Stimulated activated CD4-positive, alpha-beta T cell treated with anti-CD3 and anti-CD28 coated beads, Interleukin-4, amount 100 ng/mL, for 1 hour (primary cell): ENCODE measurements at places on chromosomes 5 and 9.

DNA sequence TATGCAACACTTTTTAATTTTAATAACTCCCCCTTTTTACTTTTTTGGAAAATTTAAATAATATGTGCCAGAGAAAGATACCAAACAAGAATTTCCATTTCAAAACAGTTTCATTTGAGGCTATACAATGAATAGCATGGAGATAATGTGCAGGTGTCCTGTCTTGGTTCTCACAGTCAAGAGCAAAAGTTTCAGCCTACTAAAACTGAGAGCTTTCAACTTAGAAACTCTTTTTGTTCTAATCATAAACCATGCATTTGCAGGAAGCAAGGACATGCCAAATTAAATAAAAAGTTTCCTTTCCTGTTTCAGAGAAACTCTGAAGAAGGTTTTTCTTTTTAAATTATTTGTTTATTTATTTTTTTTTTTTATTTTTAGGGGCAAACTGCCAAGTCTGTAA is 1165.6 kb upstream of the SEMA6A start:
- DNase-seq = no peak

- DNase-seq = no peak
Measured at GRCh38 chr9:3931996-3932906, 367.6 kb downstream of the GLIS3 start.

GRCh38 chr5:122727112-122727541 is 47.8 kb upstream of the SNX2 start:
- no peak for DNase-seq

DNA sequence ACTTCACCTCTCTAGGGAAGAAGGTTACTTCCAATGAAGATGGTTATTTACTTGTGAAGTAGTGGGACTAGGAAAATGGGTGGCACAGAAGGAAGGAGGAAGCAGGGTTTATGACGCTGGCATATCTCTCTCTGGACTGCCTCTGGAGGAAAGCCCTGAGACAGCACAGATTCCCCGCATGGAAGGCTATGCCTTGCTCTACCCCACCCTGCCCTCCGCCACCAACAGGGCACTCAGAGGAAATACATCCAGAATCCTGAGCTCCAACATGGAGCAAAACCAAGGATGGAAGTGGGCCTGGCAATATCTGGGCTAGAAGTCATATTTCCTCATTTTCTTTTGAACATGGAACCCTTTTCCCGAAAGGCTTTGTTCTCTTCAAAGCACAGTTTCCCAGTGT is 346.9 kb downstream of the ZSWIM6 start:
- DNase-seq = no peak

DNA sequence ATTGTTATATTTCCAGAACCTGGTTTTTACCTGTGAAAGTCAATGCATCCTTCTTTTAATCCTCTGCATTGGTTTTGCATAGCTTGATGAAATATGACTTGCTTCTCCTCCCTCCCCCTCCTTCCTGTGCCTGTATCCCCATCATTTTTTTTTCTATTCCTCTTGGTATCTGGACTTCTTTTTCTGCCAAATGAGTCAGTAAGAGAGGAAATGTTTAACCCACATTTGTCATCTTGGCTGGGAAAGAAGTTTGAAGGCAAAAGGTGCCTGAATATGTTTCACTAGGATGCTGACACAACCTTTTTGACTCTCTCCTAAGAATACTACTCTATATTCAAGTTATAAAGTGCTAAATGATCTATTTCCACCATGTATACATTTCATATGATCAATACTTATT is 35.5 kb upstream of the CDKN2B start:
- DNase-seq = no peak

GRCh38 chr5:134528556-134528955 is 3.1 kb downstream of the JADE2 start:
- no peak for DNase-seq

DNA sequence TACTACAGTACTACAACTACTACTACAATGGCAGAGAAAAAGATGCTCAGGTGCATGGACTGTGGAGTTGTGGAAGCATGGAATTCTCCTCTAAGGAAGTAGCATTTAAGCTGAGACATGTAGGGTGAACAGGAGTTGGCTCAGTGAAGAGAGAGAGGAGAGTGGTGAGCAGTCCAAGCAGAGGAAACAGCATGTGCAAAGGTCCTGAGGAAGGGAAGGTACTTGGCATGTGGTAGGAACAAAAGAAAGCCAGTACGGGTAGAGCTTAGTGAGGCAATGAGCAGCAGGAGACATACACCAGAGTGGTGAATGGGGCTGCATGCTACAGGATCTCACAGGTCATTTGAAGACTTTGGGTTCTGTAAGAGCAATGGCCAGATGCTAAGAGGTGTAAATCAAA is 41.4 kb upstream of the GLRA1 start:
- DNase-seq = no peak

- DNase-seq = no peak
Measured at GRCh38 chr5:138955013-138955660, 80.0 kb upstream of the LRRTM2 start.

GRCh38 chr5:140633021-140633471 is at the start of gene CD14:
TSS of gene CD14 (minus strand) at chr5:140633175. CDS start at chr5:140633071, 104 bp downstream.
- DNase-seq = no peak

DNA sequence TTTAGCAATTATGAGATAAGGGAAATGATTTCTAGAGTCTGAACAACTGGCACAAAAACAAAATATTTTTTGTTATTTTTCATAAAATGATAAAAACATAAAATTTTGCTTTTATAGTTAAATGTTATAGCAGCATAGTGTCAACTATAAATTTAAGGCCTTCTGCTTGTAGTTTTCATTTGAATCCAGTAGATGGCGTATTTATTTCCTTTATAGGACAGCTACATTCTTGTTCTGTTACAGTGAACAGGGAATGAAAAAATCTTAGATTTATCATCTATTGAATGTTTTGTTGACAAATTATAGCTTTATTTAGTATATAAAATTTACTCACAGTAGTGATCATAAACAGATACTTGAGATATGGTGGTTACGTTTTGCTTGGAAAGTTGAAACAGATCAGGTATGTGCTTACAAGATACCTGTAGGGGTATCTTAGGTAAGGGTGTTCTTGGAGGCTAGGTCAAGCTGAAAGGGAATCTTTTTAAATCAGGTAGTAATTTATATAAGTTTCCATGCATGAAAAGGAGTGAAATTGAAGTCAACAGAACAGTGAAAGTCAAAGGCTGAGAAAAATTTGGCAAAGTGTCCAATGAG is 239.3 kb upstream of the GRIN3A start:
- DNase-seq = no peak

DNA sequence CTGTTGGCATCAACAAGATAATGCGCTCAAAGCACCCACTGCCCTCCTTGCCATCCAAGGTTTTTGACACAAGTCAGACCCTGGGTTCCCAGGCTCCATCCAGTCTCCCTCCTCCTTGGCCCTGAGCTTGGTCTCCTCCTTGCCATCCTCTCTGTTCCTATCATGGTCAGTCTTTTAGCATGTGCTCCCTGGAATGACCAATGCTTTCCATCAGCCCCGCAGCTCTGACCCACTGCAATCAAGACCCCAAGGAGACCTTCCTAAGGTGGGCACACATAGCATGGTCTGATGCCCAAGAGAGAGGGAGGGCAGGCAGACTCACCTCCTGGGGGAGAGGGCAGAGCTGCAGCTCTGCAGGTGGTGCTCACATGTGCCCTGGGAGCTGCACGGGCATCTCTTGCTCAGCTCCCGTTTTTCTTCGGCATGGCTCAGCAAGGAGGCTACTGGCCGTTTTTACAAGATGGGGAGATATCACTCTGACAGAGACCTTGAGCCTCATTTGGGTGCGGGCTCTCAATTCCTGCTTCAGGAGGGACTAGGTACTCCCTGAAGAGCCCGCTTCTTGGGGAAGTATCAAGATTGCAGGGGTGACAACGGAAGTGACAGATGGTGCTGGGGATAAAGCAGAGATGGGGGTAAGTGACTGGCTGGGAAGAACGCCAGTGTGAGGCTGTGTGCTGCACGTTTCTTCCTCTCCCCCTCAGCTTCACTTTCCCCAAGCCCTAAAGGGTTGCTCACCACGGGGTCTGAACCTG is 3.3 kb downstream of the SEPTIN8 start:
- no peak for DNase-seq

GRCh38 chr5:56360816-56361215 is 127.7 kb upstream of the ANKRD55 start:
- no peak for DNase-seq

- DNase-seq = no peak
Measured at GRCh38 chr5:74127381-74128320, 501.7 kb downstream of the ARHGEF28 start.

DNA sequence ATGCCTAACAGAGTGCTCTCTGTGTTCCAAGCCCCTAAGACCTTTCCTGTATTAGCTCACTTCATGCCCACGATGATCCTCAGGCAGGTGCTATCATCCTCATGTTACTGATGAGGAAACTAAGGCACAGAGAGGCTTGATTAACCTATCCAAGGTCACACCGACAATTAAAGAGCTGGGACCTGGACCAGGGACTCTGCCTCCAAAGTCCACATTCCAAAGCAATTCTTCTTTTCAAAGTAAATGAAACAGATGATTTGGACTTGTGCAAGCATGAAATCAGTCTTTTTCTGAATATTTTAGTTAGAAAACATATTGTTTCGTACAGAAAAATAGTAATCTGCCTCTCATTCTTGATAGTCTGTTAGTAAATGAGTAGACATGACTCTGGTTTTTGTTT is 18.1 kb upstream of the RASEF start:
- DNase-seq = no peak

DNA sequence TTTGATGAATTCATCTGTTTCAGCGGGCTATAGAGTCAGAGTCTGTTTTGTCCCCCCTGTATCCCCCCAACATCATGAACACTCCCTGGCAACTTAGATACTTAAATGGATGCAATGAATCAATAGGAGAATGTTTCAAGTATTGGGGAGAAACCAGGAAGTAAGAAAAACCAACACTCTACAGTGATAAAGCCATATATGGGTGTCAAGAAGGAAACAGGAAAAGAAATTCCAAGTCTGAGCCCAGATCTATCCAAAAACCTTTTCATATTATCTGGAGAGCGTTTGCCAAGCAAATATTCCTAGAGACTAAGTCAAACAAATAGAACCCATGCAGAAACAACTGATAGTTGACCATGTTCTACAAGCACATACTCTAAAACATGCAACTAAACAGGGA is 2.3 kb upstream of the GNAQ start:
- DNase-seq = no peak

DNA sequence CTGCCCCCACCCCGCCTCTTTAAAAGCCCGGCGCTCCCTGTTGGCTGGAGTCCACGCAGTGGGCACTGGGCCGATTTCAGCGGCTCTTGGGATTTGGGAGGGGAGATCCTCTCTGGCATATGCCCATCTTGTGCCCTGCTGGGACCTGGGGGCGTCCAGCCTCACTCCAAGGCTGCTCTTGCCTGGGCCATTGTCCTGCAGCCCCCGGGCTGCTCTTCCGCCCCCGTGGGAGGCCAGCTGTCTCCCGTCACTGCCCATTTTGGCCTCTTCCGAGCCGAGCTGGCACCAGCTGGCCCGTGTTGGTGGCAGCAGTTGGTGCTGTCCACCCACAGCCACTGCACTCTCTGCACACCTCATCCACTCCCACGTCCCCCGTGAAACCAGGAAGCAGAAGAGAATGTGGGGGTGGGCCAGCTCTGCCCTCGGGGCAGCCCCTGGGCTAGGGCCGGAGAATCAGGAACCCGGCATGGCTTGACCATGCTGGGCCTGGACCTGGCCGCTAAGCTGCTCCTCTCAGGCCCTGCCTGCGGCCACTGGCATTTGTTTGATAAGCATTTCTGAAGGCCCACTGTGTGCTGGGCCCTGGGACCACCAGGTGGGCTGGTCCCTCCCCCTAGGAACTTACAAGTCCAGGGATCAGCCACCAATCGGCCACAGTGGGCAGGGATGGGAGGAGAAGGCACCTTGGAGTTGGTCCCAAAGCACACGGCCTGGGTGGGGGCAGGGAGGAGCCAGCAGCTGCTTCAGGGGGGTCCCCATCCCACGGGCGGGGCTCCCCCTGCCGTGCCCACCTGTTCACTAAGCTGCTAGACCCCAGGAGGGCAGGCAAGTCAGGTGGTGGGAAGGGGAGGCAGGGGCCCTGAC is 2.2 kb downstream of the C8G start:
- no peak for DNase-seq

GRCh38 chr9:92189782-92190535 is 74.7 kb upstream of the SPTLC1 start:
- DNase-seq = no peak

- DNase-seq = no peak
Measured at GRCh38 chr5:151903243-151903653, 21.4 kb downstream of the GLRA1 start.

DNA sequence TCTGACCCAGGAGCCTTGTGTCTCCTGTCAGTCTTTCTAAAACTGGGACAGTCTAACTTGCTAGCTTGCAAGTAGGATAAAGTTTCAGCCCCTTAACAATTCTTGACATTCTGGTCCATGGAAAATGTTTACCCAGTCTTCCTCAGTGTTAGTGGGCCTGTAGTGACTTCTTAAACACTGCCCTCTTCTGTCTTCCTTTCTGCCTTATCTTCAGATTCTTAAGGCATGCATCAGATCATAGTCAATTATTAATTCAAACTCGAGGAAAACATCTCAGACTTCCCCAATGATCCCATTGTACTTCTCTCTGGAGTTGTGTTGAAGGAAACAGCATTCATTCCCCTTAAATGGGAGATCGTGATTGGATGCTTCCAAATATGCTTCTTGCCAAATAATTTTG is 1199.8 kb downstream of the DTWD2 start:
- DNase-seq = no peak

DNA sequence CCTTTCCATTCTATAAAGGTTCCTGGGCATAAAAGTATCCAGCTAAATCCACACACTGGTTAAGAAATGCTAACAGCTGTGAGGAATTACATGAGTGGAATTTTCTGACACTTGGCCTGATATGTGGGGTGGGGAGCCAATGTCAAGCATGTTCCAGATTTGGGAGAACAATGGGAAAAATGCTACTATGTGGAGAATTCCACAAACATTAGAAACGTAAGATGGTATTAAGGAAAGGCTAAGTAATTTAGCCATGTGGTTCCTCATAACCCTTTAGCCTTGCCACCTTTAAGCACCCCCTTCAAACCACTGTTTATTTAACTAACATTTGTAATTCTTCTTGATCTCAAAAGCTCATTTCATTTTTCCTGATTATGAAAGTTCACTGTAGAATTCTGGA is 149.2 kb downstream of the GNA14 start:
- DNase-seq = no peak

DNA sequence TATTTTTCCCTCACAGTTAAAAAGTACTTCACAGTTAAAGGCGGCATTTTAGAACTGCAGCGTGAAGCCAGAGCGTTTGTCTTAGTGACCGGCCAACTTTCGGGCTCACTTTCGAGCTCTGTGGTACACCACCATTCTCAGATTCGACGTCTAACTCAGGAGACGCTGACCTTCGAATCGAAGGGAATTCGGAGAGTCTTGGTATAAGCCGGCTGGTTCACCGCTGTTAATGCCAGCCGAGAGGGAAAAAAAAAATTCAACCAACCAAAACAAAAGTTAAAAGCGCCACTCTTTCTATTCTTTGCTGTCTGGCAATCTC is 544 bp upstream of the SNX24 start:
- DNase-seq = no peak

DNA sequence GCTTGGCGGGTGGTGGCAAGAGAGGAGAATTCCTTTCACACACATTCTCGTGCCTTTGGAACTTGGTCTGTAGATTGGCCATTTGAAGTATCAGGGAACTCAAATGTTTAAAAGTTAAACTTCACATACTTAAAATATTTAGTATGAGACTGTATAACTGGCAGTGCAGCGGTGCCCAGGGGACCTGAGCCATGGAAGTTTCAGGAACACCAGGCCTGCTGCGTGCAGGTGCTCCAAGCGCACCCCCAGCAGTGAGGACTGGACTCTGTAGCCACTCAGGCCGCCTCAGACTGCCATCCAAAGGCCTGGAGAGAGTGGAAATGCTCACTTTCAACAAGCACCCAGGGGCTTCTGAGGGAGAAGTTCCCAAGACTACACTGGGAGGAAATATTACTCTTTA is 273.5 kb upstream of the IRX2 start:
- no peak for DNase-seq

- no peak for DNase-seq
Measured at GRCh38 chr5:141858079-141858765, 20.0 kb downstream of the PCDH1 start.
